ENCODE measurements at places on chromosomes 2 and 18.
A peak's percentile ranks its signal among the peaks of the same experiment; 100 is the strongest.

DNA sequence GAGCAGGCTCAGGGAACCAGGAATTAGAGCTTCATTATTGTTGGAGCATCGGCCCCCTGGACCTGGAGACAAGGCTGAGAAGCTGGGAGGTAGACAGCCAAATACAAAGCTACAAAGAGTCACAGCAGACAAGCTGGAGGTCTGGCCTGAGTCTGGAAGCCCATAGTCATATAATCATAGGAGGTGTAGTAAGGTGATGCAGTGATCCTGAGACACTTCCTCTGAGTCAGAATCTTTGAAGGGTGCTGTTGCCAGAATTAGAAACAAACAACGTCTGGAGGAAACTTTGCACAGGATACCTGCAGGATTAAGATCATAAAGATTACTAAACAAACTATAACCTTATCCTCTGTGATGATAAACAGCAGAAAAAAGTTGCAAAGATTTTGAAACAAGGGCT lies 213.8 kb downstream of the DSC3 start:
- no peak for DNase-seq

DNA sequence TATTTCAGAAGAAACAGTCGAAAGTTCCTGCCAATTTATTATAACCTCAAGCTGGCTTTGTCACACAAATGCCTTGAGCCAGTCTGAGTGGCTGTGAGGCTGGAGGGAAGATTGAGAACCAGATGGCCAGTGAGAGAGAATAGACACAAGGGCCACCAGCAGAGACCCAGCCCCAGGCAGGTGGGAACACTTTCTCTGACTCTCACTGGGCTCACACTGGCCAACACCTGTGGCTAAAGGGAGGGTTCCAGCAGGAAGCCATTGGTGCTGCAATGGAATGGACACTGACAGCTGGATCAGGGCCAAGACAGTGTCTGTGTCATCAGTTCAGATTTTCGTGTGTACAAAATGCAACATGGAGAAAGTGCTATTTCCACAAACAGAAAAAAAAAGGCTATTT lies 29.9 kb downstream of the LOXHD1 start:
- no peak for DNase-seq

DNA sequence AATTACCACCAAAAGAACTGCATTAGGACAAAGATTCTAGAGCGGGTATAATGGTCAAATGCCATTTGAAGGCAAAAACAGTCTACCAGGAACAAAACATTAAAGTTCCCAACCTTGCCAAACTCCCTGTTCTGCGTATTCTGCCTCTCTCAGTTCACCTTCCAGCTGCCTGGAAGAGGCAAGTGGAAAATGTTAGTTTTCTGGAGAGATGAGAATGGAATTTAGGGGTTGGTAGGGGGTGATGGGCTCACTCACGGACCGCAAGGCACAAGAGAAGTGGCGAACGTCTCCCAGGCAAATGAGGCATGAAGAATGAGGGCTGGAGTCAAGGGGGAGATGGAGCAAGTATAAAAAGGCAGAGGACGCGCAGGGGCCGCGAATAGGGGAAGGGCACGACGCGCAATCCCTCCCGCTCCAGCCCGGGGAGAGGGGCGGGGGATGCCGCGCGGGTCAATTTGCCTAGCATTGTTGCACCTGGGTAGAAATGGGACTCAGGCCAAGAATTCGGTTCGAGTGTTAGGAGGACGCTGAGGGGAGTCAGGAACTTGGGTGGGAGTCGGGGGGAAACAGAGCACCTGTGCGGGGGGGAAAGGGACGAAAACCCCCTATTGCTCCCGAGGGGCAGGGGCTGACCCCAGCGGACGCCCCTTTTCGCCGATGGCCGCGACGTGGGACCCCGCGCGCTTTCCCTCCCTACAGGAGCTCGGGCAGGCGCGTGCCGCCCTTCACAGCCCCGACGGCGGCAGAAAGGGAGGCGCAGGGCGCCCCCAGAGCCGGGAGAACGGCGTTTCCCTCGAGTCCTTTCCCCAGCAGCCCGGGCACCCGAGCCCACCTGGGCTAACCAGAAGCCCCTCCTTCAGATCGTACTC lies 573 bp downstream of the PAIP2B start:
- peak; percentile 58 for DNase-seq

- no peak for DNase-seq
These were observed 15.7 kb downstream of the DYNC1I2 start for GRCh38 chr2:171702781-171703556.

DNA sequence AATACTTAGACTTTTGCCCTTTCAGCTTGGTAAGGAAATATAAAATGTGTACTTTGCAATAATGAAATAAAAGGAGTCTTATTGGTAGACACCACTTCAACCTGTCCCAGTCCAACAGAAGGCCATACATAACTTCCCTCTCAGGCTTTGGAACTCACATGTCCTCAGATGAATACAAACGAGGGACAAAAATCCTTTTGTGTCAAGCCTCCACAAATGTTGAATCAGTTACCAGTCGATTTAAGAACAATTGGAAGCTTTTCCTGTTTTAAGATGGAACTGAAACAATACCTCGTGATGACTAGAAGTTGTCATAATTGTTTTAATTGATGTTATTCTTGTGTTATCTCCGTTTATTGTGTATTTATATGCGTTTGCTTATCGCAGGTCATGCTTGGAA lies 385.1 kb upstream of the POU3F3 start:
- no peak for DNase-seq

DNA sequence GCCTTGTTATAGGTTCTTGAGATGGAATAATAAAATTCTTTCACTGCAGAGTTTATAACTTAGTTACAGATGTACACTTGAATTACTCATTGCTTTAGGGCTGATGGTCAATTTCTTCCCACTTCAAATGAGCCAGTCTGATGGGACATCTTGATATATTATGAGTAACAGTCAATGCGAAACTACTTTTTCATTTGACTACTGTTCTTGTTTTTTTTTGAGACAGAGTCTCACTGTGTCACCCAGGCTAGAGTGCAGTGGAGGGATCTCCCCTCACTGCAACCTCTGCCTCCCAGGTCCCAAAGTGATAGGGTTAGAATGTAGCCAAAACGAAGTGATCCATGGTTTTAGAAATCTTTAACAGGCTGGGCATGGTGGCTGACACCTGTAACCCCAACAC lies 57.1 kb downstream of the ST3GAL5 start:
- no peak for DNase-seq

DNA sequence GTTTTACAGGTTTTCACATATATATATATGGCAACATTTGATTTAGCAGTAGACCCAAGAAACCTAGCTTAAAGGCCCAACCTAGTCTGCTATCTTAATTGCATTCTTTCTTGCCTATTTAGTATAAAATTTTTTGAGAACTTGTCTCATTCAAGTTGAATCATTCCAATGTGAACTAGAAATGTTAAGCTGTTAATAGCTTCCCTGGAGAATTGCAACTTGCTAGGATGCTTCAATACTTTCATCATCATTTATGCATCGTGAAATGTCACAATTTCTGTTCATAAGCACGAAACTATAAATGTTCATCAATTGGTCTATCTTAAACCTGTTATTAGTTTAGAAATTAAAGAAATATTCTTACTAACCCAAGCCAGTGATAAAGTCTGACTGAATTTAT lies 217.6 kb downstream of the BABAM2 start:
- no peak for DNase-seq

- no peak for DNase-seq
These were observed 197.8 kb upstream of the SIX2 start for GRCh38 chr2:45207101-45207500.

DNA sequence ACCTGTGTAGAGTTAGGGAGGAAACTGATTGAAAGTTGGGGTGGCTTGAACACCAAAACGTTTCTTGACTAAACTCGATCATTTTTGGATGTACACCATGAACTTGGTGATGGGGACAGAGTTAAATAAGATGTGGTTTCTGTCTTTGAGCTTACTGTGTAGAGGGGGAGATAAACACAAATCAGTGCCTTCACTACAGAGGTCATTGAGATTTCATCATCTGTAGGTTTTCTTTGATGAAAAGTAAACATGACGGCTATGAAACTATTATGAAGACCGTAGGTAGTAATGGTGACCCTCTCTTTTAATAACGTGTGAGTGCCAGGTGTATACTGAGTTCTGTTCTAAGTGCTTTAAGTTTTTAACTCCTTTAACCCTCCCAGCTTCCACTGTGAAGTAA lies 6.5 kb downstream of the LCLAT1 start:
- DNase-seq = no peak

GRCh38 chr2:191020742-191021381 lies 6.9 kb upstream of the STAT1 start:
- no peak for DNase-seq

DNA sequence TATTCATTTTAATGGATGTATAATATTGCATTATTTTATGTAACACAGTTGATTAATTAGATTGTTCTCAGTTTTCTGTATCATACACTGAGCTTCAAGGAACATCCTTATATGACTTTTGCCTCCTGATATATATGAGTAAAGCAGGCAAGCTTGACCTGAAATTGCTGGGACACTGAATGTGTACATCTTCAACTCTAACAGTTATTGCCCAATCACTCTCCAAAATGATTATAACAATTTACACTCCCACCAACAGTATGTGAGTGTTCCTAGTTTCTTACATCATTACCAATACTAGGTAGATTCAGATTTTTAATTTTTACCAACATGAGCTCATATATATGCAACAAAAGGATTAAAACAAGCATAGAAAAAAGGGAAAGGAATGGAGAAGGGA lies 379.4 kb downstream of the SETBP1 start:
- DNase-seq = no peak

- DNase-seq = no peak
These were observed 34.7 kb upstream of the MAP2 start for GRCh38 chr2:209389171-209389618.

- no peak for DNase-seq
These were observed 14.4 kb upstream of the PIK3C3 start for GRCh38 chr18:41940506-41941215.

DNA sequence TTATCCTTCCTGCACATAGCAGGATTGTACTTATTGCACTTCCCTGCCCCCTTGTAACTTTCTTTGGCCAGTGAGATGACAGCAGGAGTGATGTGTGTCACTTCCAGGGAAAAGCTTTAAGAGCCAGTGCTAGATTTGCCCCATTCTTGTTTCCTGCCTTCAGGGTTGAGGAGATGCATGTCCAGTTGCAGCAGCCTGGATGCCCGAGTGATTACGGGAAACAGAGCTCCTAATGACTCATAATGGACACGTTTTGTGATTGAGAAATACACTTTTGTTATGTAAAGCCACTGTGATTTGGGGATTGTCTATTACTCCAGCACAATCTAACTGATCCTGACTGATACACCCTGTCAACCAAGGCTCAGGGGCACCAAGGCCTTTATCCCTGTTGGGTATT lies 5.0 kb upstream of the TET3 start:
- no peak for DNase-seq

- DNase-seq = no peak
These were observed 21.5 kb upstream of the ATP9B start for GRCh38 chr18:79047556-79048244.

- no peak for DNase-seq
These were observed 37.5 kb downstream of the FMNL2 start for GRCh38 chr2:152372438-152372984.

DNA sequence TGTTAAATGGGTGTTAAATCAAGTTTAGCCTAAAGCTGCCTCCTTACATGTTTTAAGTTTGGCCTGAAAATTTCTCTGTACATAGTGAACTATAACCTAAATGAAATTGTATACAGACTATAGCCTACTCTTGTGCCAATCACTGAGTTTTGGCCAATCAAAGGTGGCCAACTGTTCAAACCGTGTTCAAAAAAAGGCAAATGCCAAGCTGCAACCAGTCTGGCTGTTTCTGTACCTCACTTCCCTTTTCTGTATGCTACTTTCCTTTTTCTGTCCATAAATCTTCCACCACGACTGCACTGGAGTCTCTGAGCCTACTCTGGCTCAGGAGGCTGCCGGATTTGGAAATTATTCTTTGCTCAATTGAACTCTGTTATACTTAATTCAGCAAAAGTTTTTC lies 121.0 kb downstream of the SPOPL start:
- DNase-seq = no peak

- DNase-seq = no peak
These were observed 110.6 kb upstream of the PXDN start for GRCh38 chr2:1854729-1855547.

GRCh38 chr2:12031866-12032265 lies 285.4 kb downstream of the LPIN1 start:
- no peak for DNase-seq

DNA sequence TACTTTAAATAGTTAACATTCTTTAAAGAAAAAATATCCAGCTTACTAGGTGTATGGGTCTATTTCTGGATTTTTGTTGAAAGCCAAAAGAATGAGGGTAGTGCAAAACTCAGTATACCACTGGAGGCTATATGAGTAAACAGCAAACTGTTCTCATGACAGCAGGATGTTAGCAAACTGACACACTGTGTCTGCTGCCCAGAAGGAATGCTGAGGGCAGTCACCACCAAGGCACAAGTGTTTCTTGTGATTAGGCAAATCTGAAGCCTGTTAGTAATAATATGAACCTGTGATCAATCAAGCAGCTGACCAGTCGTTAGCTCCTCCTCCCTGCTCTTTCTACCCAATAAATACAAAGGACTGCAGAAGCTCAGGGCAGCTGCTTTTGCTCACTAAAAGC lies 50.5 kb upstream of the SULT1C3 start:
- no peak for DNase-seq

DNA sequence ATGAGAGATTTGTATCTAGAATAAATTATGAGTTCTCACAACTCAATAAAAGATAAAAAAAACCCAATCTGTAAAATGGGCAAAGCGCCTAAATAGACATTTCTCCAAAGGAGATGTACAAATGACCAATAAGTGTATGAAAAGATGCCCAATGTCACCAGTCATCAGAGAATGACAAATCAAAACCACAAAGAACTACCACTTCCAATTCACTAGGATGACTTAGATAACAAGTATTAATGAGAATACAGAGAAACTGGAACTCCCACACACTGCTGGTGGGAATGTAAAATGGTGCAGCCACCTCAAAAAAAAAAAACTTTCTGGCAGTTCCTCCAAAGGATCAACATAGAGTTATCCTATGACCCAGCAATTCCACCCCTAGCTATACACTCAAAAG lies 17.4 kb upstream of the COL6A3 start:
- no peak for DNase-seq
